Activated CD4-positive, alpha-beta T cell treated with anti-CD3 and anti-CD28 coated beads, Interleukin-10, Interleukin-2, amounts not matched to agents 100 ng/mL and 50 ng/mL, durations not matched to agents 16 hours and 8 hours (primary cell): ENCODE measurements at places on chromosomes 16 and 17.
A peak's percentile ranks its signal among the peaks of the same experiment; 100 is the strongest.

DNA sequence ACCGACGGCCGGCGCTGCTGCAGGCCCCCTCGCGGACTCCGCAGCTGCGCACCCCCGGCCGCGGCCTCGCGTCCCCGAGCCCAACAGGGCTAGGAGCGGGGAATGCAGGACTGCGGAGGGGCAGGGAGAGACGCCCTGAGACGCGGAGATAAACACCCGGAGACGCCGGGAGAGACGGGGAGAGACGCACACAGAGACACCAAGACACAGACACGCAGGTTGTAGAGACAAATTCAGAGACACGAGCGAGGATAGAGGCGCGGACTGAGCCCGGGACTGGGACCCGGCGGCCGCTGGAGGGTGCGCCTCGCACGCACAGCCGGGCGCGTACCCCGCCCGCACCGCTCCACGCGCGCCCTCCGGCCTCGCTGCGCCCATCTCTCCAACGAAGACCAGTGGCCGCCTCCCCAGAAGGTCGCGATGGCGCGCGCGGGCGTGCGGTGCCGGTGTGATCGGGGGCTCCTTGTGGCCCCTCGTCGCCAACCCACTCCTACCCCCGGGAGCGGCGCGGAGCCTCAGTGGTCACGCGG lies 902 bp downstream of the STAC2 start:
- no peak for DNase-seq

DNA sequence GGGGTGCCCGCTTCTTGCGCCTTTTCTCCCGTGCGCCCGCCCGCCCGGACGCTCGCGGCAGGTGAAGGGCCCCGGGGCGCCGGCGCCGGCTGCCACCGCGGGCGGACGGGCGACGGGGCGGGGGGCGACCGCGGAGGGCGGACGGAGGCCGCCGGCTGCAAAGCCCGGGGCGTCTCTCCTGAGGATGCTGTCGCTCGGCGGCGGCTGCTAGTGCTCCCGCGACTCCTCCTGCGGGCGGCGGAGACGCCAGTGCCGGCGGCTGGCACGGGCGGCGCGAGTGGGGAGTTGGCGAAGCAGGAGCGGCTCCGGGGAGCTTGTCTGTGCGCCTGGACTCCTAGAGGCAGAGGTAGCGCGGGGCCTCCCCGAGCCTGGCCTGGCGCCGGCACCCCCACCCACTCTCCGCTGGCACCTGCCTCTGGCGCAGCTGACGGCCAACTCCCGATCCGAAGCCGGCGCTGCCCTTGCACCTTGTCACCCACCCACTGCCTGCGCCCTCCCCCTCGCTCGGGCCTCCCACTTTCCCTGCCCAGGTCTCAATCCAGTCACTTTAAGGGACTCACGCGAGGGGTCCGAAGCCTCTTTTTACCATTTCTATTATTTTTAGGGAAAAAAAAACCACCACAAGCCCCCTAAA lies at the start of gene FAM20A:
Gene FAM20A (minus strand): TSS at position 437 of the 634 bp plus-strand sequence. CDS start 701 bp downstream, outside the sequence.
- no peak for DNase-seq

GRCh38 chr16:82807311-82807710 lies 180.5 kb downstream of the CDH13 start:
- no peak for DNase-seq

- peak; percentile 39 for DNase-seq
These were observed 1.3 kb downstream of the NAGS start for GRCh38 chr17:44005527-44006271.

DNA sequence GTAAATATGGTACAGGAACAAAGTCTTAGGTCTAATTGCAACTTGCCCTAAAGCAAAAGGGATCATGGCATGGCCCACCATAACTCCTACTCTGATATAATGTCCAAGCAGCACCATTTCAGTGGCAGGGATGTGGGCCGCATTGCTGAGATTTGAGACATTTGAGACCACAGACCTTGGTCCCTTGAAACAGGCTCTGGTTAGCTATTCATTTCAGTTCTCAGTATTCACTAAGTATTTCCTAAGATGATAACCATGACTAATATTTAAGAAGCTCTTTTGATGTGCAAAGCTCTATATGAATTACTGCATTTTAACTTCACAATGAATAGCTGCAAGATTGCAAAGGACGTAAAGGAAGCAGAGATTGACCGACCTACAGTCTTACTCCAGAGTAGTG lies 471.0 kb downstream of the SHISA9 start:
- DNase-seq = no peak

DNA sequence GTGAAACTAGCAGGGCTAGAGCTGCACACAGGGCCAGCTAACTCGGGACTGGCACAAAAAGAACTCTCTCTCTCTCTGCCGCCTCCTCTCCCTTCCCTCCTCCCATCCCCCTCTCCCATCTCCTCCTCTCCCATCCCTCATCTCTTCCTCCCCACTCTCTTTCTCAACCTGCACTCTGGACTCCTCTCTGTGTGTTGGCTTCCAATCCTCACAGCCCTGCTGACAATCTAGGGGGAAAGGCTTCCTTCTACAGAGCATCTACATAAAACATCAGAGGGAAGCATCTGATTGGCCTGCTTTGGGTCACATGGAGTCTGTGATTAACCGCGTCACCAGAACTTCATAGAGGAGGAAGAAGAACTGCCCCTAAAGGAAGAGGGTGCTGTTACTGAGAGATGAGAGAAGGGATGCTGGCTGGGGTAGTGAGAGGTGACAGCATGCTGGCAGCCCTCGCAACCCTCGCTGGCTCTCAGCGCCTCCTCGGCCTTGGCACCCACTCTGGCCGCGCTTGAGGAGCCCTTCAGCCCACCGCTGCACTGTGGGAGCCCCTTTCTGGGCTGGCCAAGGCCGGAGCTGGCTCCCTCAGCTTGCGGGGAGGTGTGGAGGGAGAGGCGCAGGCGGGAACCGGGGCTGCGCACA lies 12.8 kb upstream of the ZFP90 start:
- no peak for DNase-seq

DNA sequence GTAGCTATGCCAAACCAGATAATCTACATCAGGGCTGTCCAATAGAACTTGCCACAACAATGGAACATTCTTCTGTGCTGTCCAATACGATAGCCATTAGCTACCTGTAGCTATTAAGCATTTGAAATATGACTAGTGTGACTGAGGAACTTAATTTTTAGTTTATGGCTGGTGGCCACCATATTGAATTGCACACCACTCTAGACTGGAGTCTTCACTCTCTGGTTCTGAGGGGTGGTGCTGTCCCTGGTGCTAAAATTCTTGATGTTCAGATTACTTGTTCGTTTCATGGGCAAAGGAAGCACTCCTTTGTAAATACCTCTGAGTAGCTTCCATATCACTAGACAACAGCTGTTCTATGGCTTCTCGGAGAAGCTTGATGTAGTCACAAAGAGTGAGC lies 296.6 kb downstream of the NPIPA8 start:
- no peak for DNase-seq
